ENCODE measurements at places on chromosomes 4 and X. TPM values are rescaled to one million over a fixed set of nuclear protein-coding genes. Genes with fewer than 3 reads are reported as not detected.

The RASSF6 gene
- total RNA-seq, result not detected

DNA sequence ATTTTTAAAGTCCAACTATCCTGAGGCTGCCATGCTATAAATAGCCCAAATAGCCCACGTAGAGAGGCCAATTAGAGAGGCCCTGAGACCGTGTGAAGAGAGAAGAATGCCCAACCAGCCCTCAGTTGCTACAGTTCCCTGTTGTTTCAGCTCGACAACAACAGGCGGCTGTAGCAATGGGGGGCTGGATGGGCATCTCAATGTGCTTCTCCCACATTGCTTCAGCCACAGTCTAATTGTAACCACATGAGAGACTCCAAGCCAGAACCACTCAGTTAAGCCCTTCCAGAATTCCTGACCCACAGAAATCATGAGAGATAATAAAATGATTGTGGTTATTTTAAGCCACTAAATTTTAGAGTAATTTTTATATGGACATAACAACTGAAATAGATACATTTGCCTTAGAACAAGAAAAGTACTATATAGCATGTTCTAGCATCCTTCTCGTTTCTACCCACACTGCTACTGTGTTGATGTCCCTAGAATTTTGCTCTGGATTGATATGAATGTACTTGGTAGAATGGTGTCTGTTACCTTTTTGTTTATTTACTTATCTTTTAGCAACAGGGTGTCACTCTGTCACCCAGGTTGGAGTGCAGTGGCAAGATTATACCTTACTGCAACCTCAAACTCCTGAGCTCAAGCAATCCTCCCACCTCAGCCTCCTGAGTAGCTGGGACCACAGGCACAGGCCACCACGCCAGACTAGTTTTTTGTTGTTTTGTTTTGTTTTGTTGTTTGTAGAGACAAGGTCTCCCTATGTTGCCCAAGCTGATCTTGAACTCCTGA lies 436.4 kb downstream of the BCOR start:
- no peak for DNase-seq

The FGFBP2 gene
- total RNA-seq, result not detected

The L1CAM gene
- 133 TPM for total RNA-seq

The TLR6 gene
- 0.19 TPM for total RNA-seq

The F8A2 gene
- not detected for total RNA-seq

- no peak for DNase-seq
These were observed 34.2 kb downstream of the OCRL start for GRCh38 chrX:129574214-129574613.

- no peak for DNase-seq
These were observed 236.9 kb downstream of the TACR3 start for GRCh38 chr4:103482893-103483292.

The DCHS2 gene
- 0.91 TPM for total RNA-seq

The XK gene
- 0.12 TPM for total RNA-seq

DNA sequence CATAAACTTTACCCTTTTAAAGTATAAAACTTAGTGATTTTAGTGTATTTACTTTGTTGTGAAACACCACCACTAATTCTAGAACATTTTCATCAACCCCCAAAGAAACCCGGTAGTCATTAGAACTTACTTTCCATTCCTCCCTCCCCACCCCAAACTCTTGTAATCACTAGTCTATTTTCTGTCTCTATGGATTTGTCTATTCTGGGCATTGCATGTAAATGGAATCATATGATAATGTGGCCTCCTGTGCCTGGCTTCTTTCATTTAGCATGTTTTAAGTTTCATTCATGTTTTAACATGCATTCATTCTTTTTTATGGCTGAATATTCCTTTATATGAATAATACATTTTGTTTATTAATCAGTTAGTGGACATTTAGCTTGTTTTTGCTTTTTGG lies 27.8 kb downstream of the BMP2K start:
- no peak for DNase-seq

The POU4F2 gene
- 0.14 TPM for total RNA-seq

DNA sequence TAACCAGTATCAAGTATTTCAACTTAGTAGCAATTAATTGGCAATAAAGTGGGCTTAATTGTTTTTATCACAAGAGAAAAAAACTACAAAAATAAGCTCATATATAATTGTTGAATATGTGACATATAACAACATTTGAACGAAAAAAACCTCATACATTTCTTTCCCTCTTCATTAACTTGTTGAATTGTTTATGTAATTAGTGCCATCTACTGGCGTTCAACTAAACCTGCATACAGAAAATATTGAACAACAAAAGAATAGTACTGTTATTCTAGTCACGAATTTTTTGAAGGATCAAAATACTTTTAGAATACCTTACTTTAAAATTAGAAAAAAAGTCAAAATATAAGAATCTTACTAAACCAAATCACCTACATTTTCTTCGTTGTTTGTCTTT lies 586.5 kb upstream of the FTHL17 start:
- DNase-seq, result no peak

GRCh38 chrX:96713303-96713702 lies 28.7 kb downstream of the DIAPH2 start:
- no peak for DNase-seq

The DCAF12L1 gene
- total RNA-seq, result 0.89 TPM

DNA sequence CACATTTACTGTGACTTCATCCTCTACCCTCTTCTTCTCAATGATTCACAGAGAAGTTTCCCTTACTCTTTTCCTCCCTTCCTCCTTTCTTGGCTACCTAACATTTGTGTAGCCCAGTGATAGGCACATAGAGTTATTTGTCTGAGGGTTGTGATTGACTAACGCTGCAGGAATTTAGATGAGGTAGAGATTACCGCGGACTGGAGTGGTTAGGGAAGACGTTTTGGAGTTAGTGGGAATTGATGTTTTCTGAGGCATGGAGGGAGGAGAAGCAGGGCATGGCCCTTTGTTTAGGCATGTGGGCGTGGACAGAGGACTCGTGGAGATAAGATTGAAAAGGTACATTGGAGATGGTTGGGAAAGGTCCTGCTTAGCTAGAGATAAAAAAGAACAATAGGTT lies 246.7 kb downstream of the GPAT3 start:
- DNase-seq, result no peak

The DMP1 gene
- total RNA-seq, result not detected

The TEX13D gene
- 1.9 TPM for total RNA-seq

DNA sequence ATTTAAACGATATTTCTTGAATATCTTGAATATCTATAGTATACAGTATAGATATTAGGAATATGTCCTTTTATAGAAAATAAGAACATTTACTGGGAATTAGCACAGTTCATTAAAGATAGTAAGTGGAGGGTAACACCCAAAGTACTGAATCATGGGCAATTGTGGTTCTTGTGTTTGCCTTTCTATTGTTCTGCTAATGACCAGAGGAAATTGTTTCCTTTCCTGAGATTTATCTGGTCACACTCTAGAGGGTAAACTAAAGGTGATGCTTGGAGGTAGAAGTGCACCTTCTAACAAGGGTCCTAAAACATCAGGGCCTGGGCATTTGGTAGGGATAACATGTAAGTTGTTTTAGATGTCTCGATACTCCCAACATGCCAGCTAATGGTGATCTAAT lies 241.3 kb upstream of the SFRP2 start:
- no peak for DNase-seq

DNA sequence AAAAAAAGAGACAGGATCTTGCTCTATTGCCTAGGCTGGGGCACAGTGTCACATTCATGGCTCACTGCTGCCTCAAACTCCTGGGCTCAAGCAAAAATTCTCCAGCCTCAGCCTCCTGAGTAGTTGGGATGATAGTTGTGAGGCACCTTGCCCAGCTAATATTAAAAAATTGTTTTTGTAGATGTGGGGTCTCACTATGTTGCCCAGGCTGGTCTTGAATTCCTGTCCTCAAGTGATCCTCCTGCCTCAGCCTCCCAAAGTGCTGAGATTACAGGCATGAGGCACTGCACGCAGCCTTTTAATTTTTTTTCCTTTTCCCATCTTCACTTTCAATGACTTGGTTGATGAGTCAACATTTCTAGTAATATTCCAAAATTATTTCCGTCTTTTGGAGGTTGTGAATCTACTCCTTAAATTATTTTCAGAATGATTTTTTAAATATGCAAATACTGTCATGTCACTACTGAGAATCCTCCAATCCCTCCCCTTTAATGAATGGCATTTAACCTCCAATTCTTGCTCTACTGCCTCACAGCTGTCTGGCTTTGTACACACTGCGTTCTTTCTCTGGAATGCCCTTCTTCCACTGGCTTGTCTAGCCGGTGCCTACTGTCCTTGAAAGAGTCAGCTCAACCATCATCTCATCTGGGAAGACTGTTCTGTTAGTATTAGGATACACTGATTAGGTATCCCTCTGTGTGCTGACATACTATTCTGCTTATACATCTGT lies 27.5 kb upstream of the DCTD start:
- no peak for DNase-seq

GRCh38 chrX:71617742-71618141 lies 569 bp downstream of the CXCR3 start:
- DNase-seq, result no peak

DNA sequence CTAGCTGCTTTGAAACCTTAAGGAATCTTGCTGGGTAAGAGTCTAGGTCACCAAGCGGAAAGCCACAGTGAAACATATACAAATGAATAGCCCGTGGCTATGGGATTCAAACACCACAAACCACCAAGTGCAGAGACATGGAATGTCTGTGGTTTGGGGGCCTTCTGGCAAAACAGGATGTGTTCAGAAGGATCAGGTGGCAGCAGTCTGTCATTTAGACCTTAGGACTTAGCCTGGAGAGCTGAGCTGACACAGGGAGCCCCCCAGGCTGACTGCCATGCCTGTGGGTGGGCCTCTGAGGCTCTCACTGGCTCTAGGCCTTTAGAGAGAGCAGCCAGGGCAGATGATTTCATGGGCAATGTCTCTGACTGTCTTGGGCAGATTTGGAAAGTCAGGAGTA lies 225.6 kb downstream of the FBXW7 start:
- no peak for DNase-seq

GRCh38 chr4:135269125-135269890 lies 1067.7 kb upstream of the PABPC4L start:
- no peak for DNase-seq

DNA sequence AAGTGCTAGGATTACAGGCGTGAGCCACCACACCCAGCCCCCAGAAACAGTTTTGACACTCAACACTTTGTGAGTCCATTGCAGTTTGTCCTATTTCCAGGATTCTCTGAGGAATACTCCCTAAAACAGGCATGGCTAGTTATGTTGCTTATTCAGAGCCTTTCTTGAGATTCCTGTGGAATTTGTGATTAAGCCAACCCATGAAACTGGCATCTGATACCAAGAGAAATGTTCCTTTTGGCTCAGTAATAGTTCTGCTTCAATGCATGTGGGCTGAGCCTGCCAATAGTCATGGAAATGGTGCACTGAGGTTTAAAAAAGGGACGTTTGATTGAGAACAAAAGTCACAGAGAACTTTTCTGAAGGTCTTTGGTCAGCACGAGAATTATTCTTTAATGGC lies 241.7 kb downstream of the PPP1R2C start:
- DNase-seq, result no peak

GRCh38 chr4:184355111-184355604 lies 119.2 kb downstream of the IRF2 start:
- DNase-seq, result no peak

DNA sequence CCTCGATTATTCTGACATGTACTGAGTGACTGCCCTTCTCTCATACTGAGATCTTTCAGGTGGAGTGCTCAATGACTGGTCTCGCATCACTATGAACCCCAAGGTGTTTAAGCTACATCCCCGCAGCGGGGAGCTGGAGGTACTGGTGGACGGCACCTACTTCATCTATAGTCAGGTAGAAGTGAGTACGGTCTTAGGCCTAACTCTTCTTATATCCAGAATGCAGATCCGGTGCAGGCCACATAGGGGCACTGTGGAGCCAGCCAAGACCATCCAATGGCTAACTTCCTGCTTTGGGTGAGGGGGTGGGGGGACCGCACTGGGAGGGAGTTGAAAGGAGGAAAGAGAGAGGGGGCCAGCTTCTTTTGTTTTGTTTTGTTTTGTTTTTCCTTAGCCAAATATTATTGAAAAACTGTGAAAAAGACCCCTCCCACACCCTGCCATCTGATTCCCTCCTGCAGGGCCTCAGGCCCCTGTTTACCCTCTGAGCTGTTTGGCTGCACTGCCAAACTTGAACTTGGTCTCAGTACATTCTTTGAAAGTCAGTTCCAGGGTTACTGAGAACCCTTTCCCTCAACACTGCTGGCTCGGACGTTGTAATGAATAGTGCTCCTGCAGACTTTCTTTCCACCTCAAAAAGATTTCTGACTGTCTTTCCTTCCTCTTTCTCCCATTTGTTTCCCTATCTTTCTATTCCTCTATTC lies 16.2 kb downstream of the AWAT2 start:
- DNase-seq, result peak; percentile 36

DNA sequence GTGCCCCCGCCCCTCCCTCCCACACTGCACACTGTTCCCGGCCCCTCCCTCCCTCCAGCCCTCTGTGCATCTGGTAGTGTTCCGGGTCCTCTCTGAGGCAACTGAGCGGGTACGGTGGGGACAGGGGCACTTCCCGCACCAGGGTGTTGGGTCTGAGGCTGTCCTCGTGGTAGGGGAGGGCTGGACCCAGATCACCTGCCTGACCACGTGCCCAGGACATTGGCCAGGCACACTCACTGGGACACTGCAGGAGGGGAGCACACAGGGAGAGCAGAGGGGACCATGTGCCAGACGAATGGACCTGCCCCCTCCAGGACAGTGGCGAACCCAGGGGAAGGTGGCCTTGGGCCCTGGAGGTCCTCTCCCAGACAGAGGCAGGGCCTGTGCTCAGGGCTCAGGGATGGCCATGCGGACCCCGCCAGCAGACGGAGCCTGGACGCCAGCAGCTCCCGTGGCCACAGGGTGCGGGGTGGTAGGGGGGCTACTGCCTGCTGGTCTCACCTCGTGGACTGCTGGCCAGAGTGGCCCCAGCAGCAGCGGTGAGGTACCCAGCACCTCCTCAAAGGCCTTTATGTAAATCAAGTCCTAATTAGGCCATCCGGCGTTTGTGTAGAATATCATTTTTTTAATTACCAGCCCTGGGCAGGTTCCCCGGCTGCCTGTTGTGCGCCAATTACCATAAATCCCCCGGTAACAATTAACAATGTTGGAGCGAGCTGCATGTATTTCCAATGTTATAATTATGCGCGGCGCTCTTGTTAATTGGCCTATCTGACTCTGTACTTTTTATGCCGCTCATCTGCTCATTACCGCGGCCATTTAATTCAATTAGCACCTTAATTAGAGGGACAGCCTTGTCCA lies 106.9 kb downstream of the FAM53A start:
- no peak for DNase-seq

- DNase-seq, result no peak
These were observed 8.2 kb downstream of the ABLIM2 start for GRCh38 chr4:8150152-8151090.

DNA sequence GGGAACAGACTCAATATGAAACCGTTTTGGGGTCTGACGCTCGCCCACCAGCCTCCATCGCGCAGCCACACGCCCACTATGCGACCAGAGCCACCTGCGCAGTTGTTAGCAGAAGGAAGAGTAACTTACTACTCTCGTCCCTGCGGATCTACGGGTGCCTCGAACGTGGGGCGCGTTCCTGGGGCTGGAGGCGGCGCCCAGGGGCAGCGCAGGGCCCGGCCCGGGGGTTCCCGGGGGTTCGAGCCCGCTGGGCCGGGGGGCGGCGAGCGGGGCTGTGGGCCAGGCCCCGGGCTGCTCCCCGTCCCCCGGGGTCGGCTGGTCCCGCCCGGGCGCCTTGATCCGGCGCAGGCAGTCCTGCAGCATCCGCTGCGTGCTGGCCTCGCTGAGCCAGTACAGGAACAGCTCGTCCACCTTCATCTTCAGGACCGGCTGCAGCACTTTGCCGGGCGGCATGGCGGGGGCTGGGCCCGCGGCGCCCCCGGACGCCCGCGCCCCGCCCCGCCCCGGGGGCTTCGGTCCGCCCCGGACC lies 404 bp downstream of the PPP2R3B start:
- no peak for DNase-seq

- no peak for DNase-seq
These were observed 39.4 kb downstream of the STIM2 start for GRCh38 chr4:26899991-26900390.

GRCh38 chr4:108361886-108362285 lies 193.2 kb upstream of the LEF1 start:
- no peak for DNase-seq

All from neural crest cell (in vitro differentiated cells).